ENCODE measurements at places on chromosomes 7 and 10. TPM values are rescaled to one million over a fixed set of nuclear protein-coding genes. Genes with fewer than 3 reads are reported as not detected.

Gene CRHR2
- total RNA-seq = not detected

Gene TRPV5
- total RNA-seq = not detected

Gene SLC12A9
- total RNA-seq = 28.6 TPM

DNA sequence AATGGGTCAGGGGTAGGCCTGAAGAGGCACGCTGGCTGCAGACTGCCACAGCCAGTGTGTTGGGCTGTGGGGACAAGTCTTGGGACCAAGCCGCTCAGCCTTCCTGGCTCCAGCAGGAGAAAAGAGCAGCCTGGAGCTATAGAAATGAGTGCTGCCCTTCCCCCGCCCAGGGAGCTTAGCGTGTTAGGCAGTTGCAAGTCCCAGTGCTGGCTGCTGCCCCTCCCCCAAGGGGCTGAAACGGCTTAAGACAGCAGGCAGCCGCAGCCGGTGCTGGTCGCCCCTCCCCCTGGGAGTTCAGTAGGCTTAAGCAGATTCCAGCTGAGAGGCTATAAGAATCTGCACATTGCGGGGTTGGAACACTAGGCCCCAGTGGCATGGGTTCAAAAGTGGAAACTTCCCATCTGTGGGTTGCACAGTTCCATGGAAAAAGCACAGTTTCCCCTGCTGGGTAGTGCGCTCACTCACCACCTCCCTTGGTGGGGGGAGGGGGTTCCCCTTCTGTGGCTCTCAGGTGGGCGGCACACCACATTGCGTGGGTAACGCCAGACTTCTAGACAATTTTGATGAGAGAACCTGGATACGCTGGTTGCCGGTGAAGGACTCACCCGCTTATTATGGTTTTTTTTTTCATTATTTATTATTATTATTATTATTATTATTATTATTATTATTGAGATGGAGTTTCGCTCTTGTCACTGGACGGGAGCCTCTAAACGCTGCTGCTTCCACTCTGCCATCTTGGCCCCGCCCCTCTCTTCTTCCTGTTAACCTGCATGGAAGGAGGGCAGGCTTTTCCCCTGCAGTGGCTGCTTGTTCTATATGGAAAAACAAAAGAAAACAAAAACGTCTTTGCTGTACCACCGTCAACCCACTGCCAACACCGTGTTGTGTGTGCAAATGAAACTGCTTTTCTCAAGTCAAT is 151.1 kb downstream of the CXCL12 start:
- no peaks in the 10 kb centered on the region for H3K36me3 ChIP-seq
- DNase-seq = no peak
- H3K27ac ChIP-seq = no peak overlapping the region
- H3K4me1 ChIP-seq = no peaks in the 10 kb centered on the region
- no peaks in the 10 kb centered on the region for H3K27me3 ChIP-seq
- H3K4me3 ChIP-seq = no peak overlapping the region

DNA sequence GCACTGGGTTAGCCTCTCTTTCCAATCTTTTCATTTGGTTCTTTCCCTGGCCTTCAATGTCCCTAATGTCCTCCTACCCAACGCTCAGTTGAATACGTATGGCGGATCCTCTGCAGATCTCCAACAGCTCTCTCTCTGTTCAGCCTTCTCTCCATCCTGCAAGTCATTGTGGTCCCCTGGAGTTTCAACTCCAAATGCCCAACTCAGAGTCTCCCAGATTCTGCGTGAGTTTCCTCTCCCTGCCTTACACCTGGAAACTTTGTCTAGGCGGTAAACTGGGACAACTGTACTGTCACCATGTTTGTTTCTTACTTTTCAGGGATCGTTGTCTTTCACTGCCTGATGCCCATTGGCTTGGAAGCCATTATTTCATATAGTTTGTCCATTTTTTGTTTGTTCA is 273.1 kb downstream of the TNS3 start:
- no peaks in the 10 kb centered on the region for H3K36me3 ChIP-seq
- no peaks in the 10 kb centered on the region for H3K4me1 ChIP-seq
- no peak overlapping the region for H3K27ac ChIP-seq
- H3K4me3 ChIP-seq = no peak overlapping the region
- H3K27me3 ChIP-seq = no peaks in the 10 kb centered on the region
- no peak for DNase-seq

DNA sequence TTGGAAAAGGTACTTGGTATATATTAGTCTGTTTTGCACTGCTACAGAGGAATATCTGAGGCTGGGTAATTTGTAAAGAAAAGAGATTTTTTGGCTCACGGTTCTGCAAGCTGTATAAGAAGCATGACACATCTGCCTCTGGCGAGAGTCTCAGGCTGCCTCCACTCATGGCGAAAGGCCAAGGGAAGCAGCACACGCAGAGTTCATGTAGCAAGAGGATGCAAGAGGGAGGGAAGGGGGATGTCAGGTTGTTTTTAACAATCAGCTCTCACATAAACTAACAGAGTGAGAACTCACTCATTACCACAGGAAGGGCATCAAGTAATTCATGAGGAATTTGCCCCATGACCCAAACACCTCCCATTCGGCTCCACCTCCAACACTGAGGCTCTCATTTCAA is 484.8 kb upstream of the DPP6 start:
- DNase-seq = no peak
- no peak overlapping the region for H3K4me3 ChIP-seq
- H3K36me3 ChIP-seq = no peaks in the 10 kb centered on the region
- H3K27me3 ChIP-seq = no peaks in the 10 kb centered on the region
- H3K4me1 ChIP-seq = no peaks in the 10 kb centered on the region
- no peak overlapping the region for H3K27ac ChIP-seq

DNA sequence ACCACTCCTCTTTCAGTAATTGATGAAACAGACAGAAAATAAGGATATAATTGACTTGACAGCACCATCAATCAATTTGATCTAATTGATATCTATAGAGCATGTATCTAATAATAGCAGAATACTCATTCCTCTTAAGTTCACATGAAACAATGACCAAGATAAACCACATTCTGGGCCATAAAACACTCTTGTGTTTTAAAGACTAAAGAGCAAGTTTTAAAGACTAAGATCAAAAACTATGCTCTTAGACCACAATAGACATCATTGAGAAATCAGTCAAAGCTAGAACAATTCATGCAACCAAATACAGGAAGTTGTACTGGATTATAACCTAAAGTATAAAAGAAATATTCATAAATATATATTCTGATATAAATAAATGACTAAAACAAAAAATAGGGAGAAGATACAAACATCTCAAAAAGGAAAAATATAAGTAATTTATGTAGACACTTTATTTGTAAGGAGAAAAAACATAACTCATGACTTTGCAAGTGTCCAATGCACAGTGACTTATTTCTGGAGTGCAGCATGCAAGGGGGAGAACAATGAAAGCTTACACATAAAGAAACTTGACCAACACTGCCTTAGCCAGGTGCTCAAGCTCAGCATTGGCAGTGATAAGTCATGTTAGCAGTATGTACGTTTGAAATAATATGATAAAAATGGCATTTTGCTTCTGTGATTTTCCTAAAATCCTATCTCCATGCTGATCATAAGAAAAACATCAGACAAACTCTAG is 312.7 kb upstream of the IGFBP3 start:
- no peaks in the 10 kb centered on the region for H3K4me1 ChIP-seq
- no peak for DNase-seq
- no peak overlapping the region for H3K27ac ChIP-seq
- no peaks in the 10 kb centered on the region for H3K27me3 ChIP-seq

DNA sequence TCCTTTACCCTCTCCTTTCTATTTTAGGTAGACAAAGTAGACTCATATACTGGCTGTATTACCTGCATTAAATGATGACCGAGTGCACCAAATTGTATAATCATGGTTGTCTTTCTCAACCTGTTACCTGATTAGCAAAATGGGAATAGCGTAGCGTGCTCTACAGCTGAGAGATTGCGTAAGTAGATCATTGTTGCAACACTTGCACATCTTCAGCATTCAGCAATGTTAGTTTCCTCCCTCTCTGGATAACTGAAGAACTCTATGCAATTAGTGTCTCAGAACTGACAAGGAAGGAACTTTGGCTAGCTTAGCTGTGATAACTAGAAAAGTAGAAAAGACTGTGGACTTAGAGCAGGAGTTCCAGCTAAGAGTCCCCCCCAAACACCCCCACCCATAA is 787.4 kb downstream of the PHTF2 start:
- H3K4me3 ChIP-seq = no peak overlapping the region
- DNase-seq = no peak
- H3K4me1 ChIP-seq = no peaks in the 10 kb centered on the region
- H3K36me3 ChIP-seq = no peaks in the 10 kb centered on the region
- no peak overlapping the region for H3K27ac ChIP-seq
